ENCODE measurements at places on chromosomes 6 and 20.
A peak's percentile ranks its signal among the peaks of the same experiment; 100 is the strongest.

DNA sequence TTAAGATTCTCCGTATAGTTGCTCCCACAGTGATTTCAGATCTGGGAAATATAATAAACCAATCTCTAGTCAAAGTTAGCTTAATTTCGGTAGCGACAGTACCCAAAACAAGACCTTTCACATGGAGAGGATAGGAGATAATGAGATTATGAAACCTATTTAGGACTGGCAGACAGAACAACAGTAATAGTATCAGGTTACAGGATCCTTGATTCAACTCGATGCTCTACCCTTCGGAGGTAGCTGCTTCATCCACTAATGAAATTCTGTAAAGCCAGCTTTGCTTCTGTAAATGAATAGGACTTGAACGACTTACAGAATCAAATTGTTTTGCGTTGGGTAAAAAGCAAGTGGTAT is 534 bp upstream of the AKIRIN2 start:
- DNase-seq, result peak; percentile 80

DNA sequence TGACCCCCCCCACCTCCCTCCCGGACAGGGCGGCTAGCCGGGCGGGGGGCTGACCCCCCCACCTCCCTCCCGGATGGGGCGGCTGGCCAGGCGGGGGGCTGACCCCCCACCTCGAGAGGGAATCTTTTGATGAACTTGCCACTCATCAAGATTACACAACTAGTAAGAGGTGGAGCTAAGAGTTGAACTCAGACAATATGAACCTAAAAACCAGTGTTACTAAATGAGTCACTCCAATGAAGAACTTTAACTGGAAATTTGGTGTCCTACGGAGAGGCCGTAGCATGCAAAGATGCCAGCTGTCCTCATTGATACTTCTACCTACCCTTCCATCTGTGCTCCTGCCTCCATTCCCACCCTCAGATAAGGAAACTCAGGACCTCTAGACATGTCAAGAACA is 42.8 kb downstream of the PFDN4 start:
- peak; percentile 52 for DNase-seq

DNA sequence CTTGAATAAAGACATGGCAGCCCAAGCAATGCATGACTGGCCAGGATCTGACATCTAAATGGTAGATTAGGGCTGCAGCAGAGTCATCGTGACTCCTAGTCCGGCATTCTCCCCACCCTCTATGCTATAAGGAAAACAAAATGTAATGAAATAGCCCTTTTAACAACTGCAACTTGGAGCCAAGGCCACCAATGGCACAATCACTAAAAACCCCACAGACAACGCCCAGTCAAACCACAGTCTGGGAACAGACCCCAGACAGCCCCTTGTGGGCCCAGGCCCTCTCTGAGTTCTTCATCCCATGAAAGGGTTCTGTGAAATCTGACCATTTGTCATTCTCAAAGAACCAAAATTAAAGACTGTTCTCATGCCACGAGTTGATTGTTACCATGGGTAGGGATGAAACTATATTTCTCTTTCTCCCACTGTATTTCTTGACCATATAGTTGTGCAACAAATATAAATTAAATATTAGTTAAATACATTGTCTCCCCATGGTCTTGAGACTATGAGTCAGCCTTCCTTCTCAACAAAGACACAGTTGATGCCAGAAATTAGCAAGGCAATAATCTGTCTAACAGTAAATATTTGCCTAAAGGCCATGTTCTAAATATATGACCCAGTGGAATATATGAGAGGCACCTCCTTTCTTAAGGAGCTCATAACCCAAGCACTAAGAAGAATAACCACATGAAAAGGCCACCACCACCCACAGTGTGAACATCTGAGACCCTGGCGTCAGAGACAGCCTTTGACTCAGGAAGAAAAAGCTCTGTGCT is 85.6 kb upstream of the SSTR4 start:
- peak; percentile 36 for DNase-seq

DNA sequence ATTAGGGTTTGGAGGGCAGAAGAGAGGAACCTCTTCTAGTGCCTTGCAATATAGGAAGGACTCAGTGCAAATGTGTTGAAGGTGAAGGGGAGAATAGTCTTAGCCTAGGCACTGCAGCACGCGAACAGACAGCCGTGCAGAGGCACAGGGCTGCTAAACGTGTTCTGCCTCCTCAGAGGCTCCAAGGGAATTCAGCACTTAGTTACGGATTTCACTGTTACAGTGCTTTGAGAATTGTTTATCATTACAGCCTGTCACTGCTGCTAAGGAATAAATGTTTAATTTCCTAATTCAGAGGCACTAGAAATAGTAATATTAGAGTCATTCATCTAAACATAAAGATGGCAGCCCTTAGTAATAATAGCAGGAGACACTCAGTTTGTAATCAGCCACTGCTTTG is 116.4 kb upstream of the SLC22A16 start:
- no peak for DNase-seq

- peak; percentile 95 for DNase-seq
These were observed 3.8 kb downstream of the APCDD1L start for GRCh38 chr20:58511364-58511763.

GRCh38 chr20:8718279-8718678 is 350.6 kb upstream of the PLCB4 start:
- DNase-seq, result peak; percentile 72

GRCh38 chr20:48773837-48774418 is 53.9 kb downstream of the PREX1 start:
- DNase-seq, result peak; percentile 35

GRCh38 chr6:166408936-166409755 is 26.4 kb upstream of the MPC1 start:
- DNase-seq, result no peak

- no peak for DNase-seq
These were observed 43.2 kb upstream of the SMIM8 start for GRCh38 chr6:87279196-87279595.

DNA sequence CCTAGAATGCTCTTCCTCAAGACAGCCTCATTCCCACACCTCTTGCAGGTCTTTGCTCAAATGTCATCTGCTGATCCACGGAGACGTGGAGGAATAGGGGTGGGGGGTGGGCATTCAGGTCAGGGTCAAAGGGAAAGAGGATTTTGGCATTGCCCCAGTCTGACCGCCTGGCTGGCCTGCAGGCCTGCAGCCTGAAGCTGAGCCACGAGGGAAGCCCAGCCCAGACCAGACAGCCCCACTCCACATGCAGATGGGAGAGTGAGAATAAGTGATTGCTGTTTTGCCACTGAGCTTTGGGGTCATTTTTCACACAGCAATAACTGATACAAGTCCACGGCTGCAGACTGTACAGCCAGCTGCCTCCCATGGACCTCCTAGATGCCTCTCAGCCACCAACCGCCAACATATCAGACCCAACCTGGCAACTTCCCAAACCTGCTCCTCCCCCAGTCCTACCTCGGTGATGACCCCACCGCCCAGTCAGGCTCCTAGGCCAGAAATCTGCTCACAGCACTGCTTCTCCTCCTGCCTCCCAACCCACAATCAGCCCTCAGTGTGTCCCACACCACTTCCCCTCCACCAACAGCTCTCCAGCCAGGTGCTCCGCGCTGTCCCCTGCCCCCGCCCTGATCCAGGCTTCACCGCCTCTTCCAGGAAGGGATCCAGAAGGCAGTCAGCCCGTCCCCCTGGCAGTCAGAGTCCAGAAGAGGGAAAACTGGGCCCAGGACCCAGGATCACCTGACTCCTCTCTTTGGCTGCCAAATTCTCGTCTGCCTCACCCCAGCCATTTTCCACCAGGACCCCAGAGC is 14.0 kb downstream of the KIAA1755 start:
- no peak for DNase-seq

- DNase-seq, result no peak
These were observed 37.4 kb downstream of the MDN1 start for GRCh38 chr6:89782222-89782621.

DNA sequence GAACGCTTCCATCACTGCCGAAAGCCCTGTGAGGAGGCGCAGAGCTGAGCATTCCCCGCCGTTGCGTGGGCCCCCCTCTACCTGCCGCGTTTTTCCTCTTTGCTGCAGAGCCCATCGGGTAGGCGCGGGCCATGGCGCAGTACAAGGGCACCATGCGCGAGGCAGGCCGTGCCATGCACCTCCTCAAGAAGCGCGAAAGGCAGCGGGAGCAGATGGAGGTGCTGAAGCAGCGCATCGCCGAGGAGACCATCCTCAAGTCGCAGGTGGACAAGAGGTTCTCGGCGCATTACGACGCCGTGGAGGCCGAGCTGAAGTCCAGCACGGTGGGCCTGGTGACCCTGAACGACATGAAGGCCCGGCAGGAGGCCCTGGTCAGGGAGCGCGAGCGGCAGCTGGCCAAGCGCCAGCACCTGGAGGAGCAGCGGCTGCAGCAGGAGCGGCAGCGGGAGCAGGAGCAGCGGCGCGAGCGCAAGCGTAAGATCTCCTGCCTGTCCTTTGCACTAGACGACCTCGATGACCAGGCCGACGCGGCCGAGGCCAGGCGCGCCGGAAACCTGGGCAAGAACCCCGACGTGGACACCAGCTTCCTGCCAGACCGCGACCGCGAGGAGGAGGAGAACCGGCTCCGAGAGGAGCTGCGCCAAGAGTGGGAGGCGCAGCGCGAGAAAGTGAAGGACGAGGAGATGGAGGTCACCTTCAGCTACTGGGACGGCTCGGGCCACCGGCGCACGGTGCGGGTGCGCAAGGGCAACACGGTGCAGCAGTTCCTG is 693 bp downstream of the FAM50B start:
- no peak for DNase-seq
